ENCODE measurements at places on chromosomes 5 and 9.
A peak's percentile ranks its signal among the peaks of the same experiment; 100 is the strongest.

- no peak for DNase-seq
These were observed at the start of gene PLCXD3 for GRCh38 chr5:41510176-41510831. Gene PLCXD3, minus strand, starts transcription at chr5:41510601. Its CDS starts 75 bp downstream, at chr5:41510526.

DNA sequence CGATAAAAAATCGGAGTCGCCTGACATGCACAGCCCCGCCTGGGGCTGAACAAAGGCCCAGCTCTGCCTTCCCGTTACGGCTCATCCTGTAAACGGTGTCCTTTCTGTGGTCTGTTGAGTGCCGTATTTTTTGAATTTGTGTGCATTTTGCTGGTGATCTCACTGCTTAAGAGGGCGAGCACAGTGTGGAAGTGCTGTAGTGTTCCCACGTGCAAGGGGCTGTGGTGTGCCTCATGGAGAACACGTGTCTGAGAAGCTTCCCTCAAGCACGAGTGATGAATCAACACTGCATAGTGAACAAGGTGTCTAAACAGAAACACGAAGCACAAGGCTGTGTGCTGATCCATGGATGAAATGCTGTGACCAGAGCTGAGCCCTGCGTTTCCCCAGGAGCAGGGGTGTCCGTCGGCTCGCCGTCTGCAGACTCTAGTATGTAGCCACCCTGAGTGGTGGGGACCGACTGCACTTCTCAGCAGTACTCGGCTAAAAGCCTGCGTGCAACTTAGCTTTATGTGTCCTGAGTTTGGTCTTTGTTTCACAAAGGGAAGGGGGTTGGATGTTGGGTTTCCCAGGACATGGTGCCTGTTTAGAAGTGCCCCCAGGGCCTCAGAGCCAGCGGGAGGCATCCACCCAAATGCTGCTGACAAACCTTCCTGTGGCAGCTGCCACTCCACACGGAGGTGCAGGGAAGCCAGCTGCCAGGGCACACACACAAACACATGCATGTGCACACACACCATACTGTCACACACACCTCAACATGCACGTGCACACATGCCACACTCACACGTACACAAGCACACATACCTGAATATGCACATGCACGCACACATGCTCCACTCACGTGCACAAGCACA, 77.2 kb upstream of the IRX4 start:
- no peak for DNase-seq

DNA sequence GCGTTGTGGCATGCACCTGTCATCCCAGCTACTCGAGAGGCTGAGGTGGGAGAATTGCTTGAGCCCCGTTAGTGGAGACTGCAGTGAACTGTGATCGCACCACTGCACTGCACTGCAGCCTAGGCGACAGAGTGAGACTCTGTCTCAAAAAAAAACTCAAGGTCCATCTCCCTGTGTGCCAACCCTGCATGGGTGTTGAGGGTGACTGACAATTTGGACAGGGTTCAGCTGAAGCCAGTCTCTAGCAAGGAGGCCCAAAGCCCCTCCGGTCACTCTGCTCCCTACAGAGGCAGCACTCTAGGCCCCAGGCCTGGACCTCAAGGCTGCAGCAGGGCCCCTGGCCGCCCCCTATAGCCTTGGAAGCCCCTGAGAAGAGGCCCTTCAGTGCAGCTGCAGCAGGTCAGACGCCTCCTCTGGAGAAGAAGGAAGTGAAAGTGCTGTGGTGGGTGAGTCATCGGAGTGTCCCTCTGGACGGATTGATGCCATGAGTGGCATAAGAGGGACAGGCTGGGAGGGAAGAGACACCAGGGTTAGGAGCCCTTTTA, 39.2 kb upstream of the NEK6 start:
- DNase-seq, result peak; percentile 60

GRCh38 chr5:179345183-179345432, 153 bp downstream of the ADAMTS2 start:
- DNase-seq, result no peak

DNA sequence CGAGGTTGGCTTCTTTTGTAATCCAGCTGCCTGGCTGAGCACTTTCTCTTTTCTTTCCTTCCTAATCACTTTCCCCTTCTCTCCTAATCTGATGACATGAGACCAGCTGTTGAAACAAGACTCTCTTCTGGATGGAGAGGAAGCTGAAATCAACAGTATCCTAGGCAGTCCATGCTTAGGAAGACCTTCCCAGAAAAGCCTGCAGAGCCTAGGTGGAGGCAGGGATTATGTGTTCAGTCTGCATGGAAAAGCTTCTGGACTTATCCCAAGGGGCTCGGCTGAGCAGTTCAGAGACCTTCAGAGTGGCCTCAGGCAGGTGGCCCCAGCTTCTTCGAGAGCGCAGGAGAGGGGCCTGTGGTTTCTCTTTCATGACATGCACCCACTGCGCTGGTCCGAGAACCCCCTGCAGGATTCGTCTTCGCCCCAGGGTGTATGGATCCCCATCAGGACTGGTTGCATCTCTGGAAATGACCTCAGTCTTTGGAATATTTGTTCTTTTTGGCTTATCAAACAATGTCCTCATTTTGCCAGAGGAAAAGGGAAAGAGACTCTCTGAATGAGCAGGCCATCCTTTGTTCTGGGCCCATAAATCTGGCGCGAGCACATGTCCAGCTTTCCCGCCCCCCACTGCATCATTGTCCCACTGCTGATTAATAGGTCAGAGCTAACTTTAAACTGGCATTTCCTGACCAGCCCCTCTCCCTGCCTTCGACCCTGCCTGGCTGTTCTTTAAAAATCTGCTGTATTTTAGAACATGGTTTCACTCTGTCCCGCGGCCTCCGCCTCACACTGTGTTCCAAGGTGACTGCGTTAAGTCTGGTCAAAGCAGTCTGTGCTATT, 177.9 kb upstream of the KLF4 start:
- DNase-seq, result no peak

DNA sequence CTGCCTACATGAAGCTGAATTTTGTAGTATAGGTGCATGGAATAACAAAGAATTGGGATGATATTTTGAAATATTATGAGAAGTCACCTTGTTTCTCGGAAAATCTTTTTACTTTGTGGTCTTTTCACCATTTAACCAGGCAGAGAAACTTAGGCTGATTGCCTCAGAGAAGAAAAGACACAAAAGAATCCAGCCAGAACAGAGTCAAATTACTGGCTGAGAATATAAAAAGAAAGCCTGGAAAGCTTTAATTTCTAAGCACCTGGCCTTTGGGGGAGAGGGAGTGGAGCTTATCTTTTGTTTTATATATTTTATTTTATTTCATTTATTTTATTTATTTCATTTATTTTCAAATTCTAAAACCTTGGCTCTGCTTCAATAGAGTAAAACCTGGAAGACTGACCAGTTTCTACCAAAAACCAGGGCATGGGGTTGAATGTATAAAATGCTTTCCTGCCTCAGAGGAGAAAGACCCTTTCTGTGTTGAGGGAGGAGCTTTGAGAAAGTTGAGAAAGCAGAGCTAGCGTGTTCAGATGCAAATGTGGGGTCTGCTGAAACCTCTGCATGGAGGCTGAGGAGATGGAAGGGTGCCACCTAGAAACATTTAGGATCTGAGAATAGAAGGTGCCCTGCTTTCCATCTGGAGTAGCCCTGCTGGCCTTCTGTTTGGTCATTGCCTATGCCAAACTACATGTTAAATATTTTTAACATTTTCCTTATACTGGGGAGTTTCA, 81.6 kb downstream of the NREP start:
- DNase-seq, result no peak

Data from H4 (cell line).